ENCODE measurements at places on chromosomes 13 and 19.

- peak; percentile 46 for DNase-seq
Observed at GRCh38 chr13:21018220-21018619, 43.2 kb downstream of the LATS2 start.

DNA sequence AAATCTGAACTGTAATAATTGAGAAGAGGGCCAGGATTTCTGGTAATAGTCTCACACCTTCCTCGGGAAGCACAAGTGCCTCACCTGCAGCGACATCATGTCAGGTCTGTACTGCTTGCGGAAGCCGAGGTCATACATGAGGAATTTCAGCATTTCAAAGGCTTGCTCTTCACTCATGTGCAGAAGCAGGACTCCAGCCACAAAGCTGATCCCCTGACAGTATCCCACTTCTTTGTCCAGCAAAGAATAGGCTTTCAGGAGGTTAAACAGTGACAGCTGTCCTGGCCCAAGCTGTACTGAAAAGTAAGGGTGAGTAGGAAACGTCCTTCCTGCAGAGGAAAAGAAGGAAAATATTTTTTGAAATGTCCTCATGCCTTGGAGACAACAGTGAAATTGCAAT lies 182.7 kb downstream of the TBC1D4 start:
- DNase-seq = no peak

DNA sequence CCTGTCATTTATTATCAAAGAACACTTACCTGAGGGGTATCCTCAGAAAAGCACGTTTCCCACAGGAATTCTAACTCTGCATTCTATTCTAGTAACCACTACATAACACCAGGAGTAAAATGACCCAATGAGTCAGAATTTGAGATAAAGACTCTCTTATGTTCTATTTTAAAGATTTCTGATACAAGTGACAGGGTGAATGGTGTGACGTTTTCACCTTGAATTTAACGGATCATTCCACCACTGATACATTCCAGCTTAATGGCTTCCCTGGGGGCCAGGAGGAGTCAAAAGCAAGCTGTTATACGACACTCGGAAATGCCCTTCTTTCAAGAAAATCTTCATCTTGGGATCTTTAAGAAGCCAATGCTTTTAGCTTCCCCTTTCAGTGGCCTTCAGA lies 55.2 kb downstream of the SLC7A1 start:
- peak; percentile 51 for DNase-seq

DNA sequence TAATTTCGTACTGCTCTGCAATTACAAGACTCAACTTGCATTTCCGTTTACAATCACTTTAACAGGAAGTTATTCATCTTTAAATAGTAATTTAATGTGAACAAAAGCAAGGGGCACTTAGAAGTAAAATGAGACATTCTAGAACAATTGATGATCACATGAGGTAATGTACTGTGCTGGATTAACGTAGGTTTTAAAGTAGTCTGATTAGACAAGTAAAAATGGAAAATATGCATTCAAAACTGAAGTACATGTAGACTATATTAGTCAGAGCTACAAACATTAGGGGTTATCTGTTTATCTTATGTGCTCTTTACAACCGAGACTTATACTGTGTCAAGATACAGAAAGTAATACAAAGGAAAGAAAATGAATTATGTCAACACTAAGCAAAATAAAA lies 1528.0 kb downstream of the SLITRK5 start:
- peak; percentile 6 for DNase-seq

GRCh38 chr19:11284515-11284914 lies 11.4 kb upstream of the TSPAN16 start:
- DNase-seq = no peak

GRCh38 chr13:54563286-54563685 lies 1534.7 kb downstream of the OLFM4 start:
- no peak for DNase-seq

DNA sequence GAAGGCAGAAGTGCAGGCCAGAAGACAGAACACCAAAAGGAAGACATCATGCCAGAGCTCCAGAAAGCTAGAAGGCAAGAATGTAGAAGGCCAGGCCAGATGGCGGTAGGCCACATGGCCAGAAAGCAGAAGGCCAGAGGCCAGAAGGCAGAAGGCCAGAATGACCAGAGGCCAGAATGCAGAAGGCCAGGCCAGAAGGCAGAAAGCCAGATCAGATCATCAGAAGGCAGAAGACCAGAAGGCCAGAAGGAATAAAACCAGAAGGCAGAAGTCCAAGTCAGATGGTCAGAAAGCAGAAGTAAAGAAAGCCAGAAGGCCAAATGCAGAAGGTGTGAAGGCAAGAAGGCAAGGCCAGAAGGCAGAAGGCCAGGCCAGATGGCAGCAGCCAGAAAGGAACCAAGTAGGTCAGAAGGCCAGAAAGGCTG lies 185.0 kb downstream of the TUBA3C start:
- DNase-seq = no peak

- no peak for DNase-seq
Observed at GRCh38 chr13:45040173-45040572, 50.8 kb downstream of the GPALPP1 start.

DNA sequence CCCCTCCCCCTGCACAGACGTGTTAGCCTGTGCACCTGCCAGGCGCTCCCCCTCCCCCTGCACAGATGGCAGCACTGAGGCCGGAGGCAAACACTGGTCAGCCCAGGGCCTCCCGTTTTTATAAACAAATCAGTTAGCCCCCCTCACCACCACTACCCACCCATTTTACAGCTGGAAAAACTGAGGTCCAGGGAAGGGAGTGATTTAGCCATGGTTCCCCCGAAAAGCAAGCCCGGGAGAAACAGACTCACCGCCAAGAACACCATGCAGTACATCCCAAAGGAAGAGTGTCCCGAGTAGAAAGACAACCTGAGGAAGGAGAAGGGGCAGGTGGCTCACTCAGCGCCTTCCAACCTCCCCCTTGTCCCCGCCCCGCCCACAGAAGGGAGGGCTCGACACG lies 8.7 kb downstream of the PLPP2 start:
- no peak for DNase-seq

DNA sequence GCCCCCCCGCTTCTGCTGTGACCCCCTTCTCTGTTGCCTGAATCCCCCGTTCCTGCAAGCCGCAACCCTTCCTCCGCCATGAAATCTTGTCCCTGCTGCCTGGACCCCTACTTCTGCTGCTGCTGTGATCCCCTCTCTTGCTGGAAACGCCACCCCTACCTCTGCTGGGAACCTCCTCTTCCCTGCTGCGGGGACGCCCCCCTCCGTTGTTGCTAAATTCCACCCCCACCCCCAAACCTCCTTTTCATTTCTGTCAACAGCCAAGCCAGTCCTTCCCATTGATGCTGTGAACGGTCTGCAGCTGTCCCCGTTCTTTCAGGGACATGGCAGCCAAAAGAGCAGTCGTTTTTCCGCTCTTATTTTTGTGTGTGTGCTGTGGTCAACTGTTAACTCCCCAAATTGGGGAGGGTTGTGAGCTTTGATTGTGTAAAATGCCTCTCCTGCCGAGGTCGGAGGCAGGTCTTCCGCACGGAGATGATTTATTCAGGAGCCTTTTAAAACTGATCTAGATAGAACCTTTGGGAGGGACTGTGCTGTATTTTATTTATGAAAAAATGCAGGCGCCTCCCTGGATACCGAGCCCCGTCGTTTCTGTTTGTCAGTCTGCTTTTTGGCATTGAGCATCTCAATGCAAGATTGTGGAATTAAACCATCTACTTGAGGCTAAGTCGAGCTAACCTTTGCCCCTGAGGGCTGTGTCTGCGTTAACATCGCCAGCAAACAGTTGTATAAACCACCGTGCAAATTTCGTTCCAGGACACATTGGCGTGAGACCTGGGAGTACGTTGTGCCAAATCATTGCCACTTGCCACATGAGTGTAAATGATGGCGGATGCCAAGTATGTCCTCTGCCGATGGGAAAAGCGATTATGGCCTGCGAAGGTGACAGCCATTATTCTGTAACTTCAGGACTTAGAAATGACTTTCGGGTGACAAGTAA lies 27.9 kb upstream of the NDUFS7 start:
- no peak for DNase-seq

DNA sequence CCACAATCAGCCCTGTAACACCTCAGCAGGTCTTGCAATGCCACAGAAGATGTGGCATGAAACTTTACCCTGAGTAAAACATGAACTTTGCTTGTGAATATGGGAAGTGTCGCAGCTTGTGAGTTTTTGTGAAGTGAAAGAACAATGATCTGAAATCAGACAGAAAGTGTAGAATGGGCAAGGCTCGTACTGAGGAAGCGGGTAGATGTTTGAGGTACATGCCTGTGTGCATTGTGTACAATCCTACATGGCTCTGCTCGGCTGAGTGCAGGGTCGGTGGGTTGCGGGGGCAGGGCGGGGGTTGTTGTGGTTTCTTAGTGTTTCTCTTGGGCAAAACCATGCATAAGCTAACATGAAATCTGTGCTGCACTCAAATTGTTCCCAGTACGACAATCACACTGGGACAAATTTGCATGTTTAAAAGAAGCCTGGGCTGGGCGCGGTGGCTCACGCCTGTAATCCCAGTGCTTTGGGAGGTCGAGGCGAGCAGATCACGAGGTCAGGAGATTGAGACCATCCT lies 1.1 kb downstream of the NLRP13 start:
- DNase-seq = no peak

GRCh38 chr19:19643158-19644053 lies at the start of gene GMIP:
TSS of gene GMIP (minus strand) at chr19:19643657. CDS start at chr19:19643529, 128 bp downstream.
- peak; percentile 84 for DNase-seq

DNA sequence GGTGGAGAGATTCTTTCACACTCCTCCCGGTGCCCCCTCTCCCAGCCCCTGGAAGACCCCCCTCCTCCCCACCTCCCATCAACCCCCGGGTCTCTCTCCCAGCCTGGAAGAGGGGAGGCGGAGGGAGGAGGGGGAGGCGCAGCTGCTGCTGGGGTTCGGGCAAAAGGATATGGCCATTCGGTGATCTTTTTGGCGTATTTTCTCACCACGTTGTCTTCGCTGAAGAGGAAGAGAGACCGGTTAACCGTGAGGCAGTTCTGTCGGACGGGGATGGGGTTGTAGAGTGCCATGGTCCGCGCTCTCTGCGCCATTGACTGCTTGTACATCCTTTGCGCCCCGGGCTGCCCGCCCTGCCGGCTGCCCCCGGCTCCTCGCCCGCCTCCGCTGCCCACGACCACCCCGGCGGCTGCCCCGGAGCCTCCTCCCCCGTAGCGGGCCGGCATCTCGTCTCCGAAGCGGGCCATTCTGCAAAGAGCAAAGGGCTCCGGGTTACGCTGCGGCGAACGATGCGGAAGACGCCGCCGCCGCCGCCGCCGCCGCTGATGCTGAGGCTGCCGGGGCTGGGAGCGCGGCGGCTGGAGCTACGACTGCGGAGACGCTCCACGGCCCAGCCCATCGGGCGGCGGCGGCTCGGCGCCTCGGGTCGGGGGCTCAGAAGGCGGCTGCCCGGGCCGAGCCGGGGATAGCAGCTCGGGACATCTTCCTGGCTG lies 363 bp downstream of the CACNA1A start:
- no peak for DNase-seq

Measured in trophoblast cell (in vitro differentiated cells and primary cell).